ENCODE measurements at places on chromosomes 16 and 17.

DNA sequence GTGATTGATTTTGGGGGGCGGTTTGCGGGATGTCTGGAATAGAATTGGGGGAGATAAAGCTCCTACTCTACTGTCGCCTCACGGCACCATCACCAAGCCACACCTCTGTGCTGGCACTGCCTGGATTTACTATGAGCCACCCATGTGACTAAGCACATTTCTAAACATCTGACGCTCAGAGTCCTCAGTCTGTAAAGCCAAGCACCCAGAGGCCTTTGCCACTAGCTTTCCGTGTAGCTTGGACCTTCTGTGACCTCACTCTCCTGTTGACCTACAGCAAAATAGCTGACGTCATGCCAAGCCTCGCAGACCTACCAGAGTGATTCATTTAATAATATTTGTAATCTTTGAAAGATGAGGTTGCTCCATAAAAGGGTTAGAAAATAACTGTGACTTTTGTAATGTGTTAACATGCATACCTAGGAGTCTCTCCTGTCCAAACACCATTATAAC, 38.5 kb upstream of the MYOCD start:
- DNase-seq, result no peak

GRCh38 chr17:350706-351448, 1.7 kb downstream of the RPH3AL start:
- peak; percentile 51 for DNase-seq

- no peak for DNase-seq
These were observed 216.0 kb downstream of the SEC14L1 start for GRCh38 chr17:77356690-77357201.

- DNase-seq, result no peak
These were observed 51.6 kb upstream of the ETV4 start for GRCh38 chr17:43597624-43598356.
